Kidney epithelial cell (primary cell): ENCODE measurements at places on chromosomes 12 and 14.

DNA sequence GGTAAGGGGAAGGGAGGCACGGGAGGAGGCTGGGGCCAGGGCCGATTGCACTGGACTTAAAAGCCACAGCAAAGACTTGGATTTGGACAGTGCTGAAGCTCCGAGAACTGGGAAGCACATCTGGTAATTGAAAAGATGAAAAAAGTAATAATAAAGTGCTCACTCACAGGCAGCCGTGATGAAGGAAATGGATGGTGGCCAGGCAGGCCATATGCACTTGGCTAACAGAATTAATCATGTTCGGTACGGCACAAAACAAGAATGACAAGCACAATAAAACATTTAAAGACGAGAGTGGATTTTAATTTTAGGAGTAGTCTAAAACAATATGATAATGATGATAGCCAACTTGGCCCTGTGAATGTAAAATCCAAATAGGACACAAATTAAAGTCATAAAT, 154.3 kb downstream of the VRK1 start:
- DNase-seq: no peak

- DNase-seq: no peak
Measured at GRCh38 chr12:46660719-46661109, 165.1 kb downstream of the SLC38A4 start.

- no peak for DNase-seq
Measured at GRCh38 chr12:28622406-28622805, 432.1 kb downstream of the CCDC91 start.

- no peak for DNase-seq
Measured at GRCh38 chr14:22265319-22266141, 323.5 kb downstream of the DAD1 start.
